CD4-positive, alpha-beta T cell (primary cell): ENCODE measurements at places on chromosomes 5 and 9. TPM values are rescaled to one million over a fixed set of nuclear protein-coding genes. Genes with fewer than 3 reads are reported as not detected.

Gene FOXI1
- 0.28 TPM for total RNA-seq

Gene TMEM232
- total RNA-seq, result 1.1 TPM

Gene ZFAND5
- 368 TPM for total RNA-seq

Gene SPINK5
- not detected for total RNA-seq

Gene HARS2
- total RNA-seq, result 38.1 TPM

Gene SPATA31A3
- total RNA-seq, result not detected

Gene SIT1
- 19.2 TPM for total RNA-seq

Gene NSMF
- total RNA-seq, result 109 TPM

- peak; percentile 5 for DNase-seq
- no peak overlapping the region for H3K27ac ChIP-seq
- H3K36me3 ChIP-seq, result no peaks in the 10 kb centered on the region
- H3K4me3 ChIP-seq, result no peak overlapping the region
Measured at GRCh38 chr9:119556129-119556875, 187.1 kb upstream of the BRINP1 start.

DNA sequence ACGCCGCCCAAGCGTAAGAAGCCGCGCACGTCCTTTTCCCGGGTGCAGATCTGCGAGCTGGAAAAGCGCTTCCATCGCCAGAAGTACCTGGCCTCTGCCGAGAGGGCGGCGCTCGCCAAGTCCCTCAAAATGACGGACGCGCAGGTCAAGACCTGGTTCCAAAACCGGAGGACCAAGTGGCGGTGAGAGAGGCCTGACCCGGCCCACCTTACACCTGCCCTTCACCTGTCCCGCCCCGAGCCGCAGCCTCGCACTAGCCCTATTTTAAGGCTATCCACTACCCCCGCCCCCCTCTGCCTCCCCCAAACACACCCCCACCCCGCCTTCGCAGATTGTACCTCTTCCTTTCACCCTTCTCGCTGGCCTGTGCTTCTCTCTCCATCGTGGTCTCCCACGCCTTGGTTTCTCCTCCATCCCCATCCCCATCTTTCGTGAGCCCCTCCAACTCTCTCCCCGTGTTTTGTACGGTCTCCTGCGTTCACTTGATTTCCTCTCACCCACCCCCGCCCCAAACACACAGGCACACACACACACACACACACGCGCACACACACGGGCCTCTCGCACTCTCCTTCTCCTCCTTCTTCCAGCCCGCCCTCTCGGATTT is 1.3 kb downstream of the TLX3 start:
- no peaks in the 10 kb centered on the region for H3K36me3 ChIP-seq
- H3K27me3 ChIP-seq, result peaks cover 85% of the 10 kb centered on the region
- no peak overlapping the region for H3K4me3 ChIP-seq
- H3K4me1 ChIP-seq, result peaks cover 38% of the 10 kb centered on the region

GRCh38 chr9:69602773-69603172 is 69.4 kb downstream of the APBA1 start:
- no peak overlapping the region for H3K4me3 ChIP-seq
- H3K36me3 ChIP-seq, result no peaks in the 10 kb centered on the region
- no peaks in the 10 kb centered on the region for H3K27me3 ChIP-seq
- H3K4me1 ChIP-seq, result no peaks in the 10 kb centered on the region

GRCh38 chr5:110957934-110958333 is 113.6 kb upstream of the TSLP start:
- H3K27ac ChIP-seq, result no peak overlapping the region
- H3K4me1 ChIP-seq, result no peaks in the 10 kb centered on the region
- no peak overlapping the region for H3K4me3 ChIP-seq

- no peaks in the 10 kb centered on the region for H3K27me3 ChIP-seq
- no peaks in the 10 kb centered on the region for H3K36me3 ChIP-seq
- no peak overlapping the region for H3K27ac ChIP-seq
Measured at GRCh38 chr5:97281257-97281656, 98.2 kb upstream of the RIOK2 start.

- H3K27me3 ChIP-seq, result no peaks in the 10 kb centered on the region
- no peak for DNase-seq
- no peaks in the 10 kb centered on the region for H3K36me3 ChIP-seq
Measured at GRCh38 chr9:13975611-13976290, 338.2 kb downstream of the NFIB start.

- H3K36me3 ChIP-seq, result no peaks in the 10 kb centered on the region
- no peak for DNase-seq
- H3K4me1 ChIP-seq, result no peaks in the 10 kb centered on the region
- no peak overlapping the region for H3K4me3 ChIP-seq
Measured at GRCh38 chr9:86434039-86434726, 80.0 kb upstream of the TUT7 start.

DNA sequence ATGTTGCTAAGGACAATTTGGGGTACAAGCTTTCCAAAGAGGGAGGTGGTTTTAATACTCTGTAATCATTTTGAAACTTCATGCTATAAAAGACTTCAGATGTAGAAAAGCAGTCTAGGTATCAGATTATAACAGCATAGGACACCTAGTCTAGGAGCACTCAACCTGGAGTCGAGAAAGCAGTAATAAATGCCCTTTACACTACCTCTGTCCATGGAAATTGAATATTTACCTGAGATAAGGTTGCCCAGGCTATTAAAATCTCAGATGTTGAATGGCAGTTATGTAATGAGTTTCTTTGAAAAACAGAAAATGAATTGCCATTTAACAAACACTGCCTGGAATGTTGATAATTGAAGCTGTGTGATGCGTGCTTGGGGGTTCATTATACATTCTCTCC is 561.8 kb upstream of the DMAC1 start:
- H3K36me3 ChIP-seq, result no peaks in the 10 kb centered on the region
- no peaks in the 10 kb centered on the region for H3K27me3 ChIP-seq
- H3K27ac ChIP-seq, result no peak overlapping the region
- DNase-seq, result no peak

GRCh38 chr9:114276908-114277821 is 45.7 kb upstream of the ORM1 start:
- H3K36me3 ChIP-seq, result no peaks in the 10 kb centered on the region
- no peaks in the 10 kb centered on the region for H3K4me1 ChIP-seq
- no peak overlapping the region for H3K4me3 ChIP-seq

DNA sequence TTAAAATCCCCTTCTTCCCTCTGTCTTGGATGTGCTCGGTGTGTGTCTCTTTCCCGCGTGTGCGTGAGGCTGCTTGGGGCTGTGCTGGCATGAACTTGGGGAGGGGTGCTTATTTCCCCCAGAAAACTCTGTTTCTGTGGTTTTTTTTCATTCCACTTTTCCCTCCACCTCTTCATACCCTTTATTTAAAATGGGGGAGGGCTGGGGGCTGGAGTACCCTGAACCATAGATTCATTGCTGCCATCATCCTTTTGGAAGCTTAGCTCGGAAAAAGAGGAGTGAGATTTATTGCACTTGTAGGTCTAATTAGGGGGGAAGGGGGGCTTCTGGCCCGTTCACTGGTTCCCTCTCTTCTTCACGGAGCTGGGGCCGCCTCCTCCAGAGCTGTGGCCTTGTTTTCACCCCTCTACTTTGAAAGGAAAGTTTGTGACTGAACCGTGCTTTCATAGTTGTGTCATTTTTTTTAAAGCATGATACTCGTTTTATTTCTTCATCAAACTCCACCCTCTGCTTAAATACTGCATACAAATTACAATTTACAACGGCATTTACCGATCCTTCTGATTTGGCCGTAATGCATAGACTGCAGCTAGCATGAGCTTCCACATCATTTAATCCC is 2.9 kb downstream of the NR2F1 start:
- H3K36me3 ChIP-seq, result no peaks in the 10 kb centered on the region
- no peak for DNase-seq
- peaks cover 40% of the 10 kb centered on the region for H3K4me1 ChIP-seq
- H3K27me3 ChIP-seq, result peaks cover 79% of the 10 kb centered on the region
- no peak overlapping the region for H3K4me3 ChIP-seq

- DNase-seq, result no peak
- H3K27me3 ChIP-seq, result no peaks in the 10 kb centered on the region
- H3K4me1 ChIP-seq, result peaks cover 10% of the 10 kb centered on the region
- no peaks in the 10 kb centered on the region for H3K36me3 ChIP-seq
- no peak overlapping the region for H3K27ac ChIP-seq
- no peak overlapping the region for H3K4me3 ChIP-seq
Measured at GRCh38 chr5:109413458-109413857, 3.7 kb upstream of the PJA2 start.

DNA sequence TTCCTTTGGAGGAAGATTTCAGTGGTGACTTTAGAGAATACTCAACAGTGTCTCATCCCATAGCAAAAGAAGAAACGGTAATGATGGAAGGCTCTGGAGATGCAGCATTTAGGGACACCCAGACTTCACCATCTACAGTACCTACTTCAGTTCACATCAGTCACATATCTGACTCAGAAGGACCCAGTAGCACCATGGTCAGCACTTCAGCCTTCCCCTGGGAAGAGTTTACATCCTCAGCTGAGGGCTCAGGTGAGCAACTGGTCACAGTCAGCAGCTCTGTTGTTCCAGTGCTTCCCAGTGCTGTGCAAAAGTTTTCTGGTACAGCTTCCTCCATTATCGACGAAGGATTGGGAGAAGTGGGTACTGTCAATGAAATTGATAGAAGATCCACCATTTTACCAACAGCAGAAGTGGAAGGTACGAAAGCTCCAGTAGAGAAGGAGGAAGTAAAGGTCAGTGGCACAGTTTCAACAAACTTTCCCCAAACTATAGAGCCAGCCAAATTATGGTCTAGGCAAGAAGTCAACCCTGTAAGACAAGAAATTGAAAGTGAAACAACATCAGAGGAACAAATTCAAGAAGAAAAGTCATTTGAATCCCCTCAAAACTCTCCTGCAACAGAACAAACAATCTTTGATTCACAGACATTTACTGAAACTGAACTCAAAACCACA is 67.4 kb downstream of the VCAN start:
- H3K36me3 ChIP-seq, result no peaks in the 10 kb centered on the region
- no peaks in the 10 kb centered on the region for H3K27me3 ChIP-seq
- no peak overlapping the region for H3K4me3 ChIP-seq
- DNase-seq, result no peak

GRCh38 chr9:132638240-132638639 is 31.5 kb downstream of the DDX31 start:
- DNase-seq, result no peak
- no peaks in the 10 kb centered on the region for H3K4me1 ChIP-seq
- no peak overlapping the region for H3K27ac ChIP-seq

GRCh38 chr5:74441616-74442015 is 198.9 kb downstream of the ENC1 start:
- H3K27me3 ChIP-seq, result no peaks in the 10 kb centered on the region
- H3K27ac ChIP-seq, result no peak overlapping the region
- H3K36me3 ChIP-seq, result no peaks in the 10 kb centered on the region
- DNase-seq, result no peak
- no peak overlapping the region for H3K4me3 ChIP-seq

- H3K27me3 ChIP-seq, result peaks cover 11% of the 10 kb centered on the region
- H3K4me1 ChIP-seq, result peaks cover 17% of the 10 kb centered on the region
- no peak overlapping the region for H3K4me3 ChIP-seq
- H3K36me3 ChIP-seq, result no peaks in the 10 kb centered on the region
Measured at GRCh38 chr9:128201441-128202369, 1.5 kb upstream of the DNM1 start.

GRCh38 chr9:20512106-20512505 is 110.2 kb downstream of the MLLT3 start:
- H3K4me1 ChIP-seq, result peaks cover 34% of the 10 kb centered on the region
- H3K4me3 ChIP-seq, result no peak overlapping the region
- DNase-seq, result no peak
- no peaks in the 10 kb centered on the region for H3K36me3 ChIP-seq
- H3K27ac ChIP-seq, result no peak overlapping the region

- no peaks in the 10 kb centered on the region for H3K4me1 ChIP-seq
- no peaks in the 10 kb centered on the region for H3K36me3 ChIP-seq
- H3K27me3 ChIP-seq, result no peaks in the 10 kb centered on the region
- no peak overlapping the region for H3K27ac ChIP-seq
- DNase-seq, result no peak
Measured at GRCh38 chr5:175547842-175548241, 69.5 kb downstream of the SFXN1 start.

GRCh38 chr5:78405829-78406750 is 45.7 kb downstream of the SCAMP1 start:
- H3K27me3 ChIP-seq, result no peaks in the 10 kb centered on the region
- H3K36me3 ChIP-seq, result no peaks in the 10 kb centered on the region
- H3K4me1 ChIP-seq, result no peaks in the 10 kb centered on the region
- DNase-seq, result no peak

DNA sequence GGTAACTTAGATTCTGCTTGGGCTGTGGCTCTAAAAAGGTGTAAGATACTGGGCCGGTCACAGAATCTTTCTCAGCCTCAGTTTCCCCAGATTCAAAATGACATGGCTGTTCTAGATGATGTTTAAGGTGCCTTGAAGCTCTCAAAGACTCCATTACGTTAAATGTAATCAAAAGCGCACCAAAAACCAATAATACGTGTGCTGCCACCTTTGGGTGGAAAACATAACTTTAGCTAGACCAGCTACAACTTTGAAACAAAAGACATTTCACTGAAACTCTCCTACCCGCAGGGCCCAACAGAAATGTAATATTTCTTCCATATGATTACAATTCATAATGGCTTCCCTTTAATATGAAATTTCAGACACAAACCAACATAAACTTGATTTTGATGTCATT is 35.0 kb upstream of the PCSK5 start:
- no peaks in the 10 kb centered on the region for H3K4me1 ChIP-seq
- no peak for DNase-seq
- H3K36me3 ChIP-seq, result no peaks in the 10 kb centered on the region
- H3K27me3 ChIP-seq, result no peaks in the 10 kb centered on the region
- H3K4me3 ChIP-seq, result no peak overlapping the region

DNA sequence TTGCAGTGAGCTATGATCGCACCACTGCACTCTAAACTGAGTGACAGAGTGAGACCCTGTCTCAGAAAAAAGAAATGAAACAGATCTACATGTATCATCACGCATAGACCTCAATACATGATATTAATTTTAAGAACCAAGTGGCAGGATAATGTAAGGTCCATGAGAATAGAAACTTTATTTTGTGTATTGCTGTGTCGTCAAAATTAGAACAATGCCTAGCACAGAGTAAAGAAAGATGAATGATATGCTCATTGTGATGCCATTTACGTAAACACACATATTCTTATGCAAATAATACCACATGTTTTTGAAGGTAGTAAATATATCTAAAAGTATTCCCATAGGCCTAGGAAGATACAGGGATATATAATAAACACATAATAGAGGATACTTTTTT is 3.6 kb upstream of the UIMC1 start:
- H3K27me3 ChIP-seq, result no peaks in the 10 kb centered on the region
- H3K4me1 ChIP-seq, result peaks cover 12% of the 10 kb centered on the region
- H3K36me3 ChIP-seq, result no peaks in the 10 kb centered on the region
- no peak overlapping the region for H3K27ac ChIP-seq

- DNase-seq, result no peak
- no peaks in the 10 kb centered on the region for H3K4me1 ChIP-seq
- no peak within 1 kb of the TSS for H3K27ac ChIP-seq
- no peaks in the 10 kb centered on the region for H3K27me3 ChIP-seq
Measured at GRCh38 chr5:76622973-76623596, at the start of gene F2RL2. TSS of gene F2RL2 (minus strand) at chr5:76623403. CDS start at chr5:76623230, 173 bp downstream.

DNA sequence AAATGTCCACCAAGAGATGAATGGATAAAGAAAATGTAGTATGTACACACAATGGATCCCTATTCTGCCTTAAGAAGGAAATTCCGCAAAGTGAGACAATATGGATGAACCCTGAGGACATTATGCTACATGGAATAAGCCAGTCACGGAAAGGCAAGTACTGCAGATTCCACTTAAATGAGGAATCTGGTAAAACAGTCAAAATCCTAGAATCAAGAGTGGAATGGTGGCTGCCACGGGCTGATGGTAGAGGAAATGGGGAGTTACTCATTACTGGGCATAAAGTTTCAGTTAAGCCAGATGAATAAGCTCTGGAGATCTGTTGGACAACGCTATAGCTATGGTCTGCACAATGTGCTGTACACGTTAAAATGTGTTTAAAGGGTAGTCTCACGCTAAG is 47.2 kb downstream of the STK10 start:
- H3K27ac ChIP-seq, result no peak overlapping the region
- H3K27me3 ChIP-seq, result no peaks in the 10 kb centered on the region
- H3K4me3 ChIP-seq, result no peak overlapping the region
